M059J (cell line): ENCODE measurements at places on chromosomes 12 and 14.
A peak's percentile ranks its signal among the peaks of the same experiment; 100 is the strongest.

DNA sequence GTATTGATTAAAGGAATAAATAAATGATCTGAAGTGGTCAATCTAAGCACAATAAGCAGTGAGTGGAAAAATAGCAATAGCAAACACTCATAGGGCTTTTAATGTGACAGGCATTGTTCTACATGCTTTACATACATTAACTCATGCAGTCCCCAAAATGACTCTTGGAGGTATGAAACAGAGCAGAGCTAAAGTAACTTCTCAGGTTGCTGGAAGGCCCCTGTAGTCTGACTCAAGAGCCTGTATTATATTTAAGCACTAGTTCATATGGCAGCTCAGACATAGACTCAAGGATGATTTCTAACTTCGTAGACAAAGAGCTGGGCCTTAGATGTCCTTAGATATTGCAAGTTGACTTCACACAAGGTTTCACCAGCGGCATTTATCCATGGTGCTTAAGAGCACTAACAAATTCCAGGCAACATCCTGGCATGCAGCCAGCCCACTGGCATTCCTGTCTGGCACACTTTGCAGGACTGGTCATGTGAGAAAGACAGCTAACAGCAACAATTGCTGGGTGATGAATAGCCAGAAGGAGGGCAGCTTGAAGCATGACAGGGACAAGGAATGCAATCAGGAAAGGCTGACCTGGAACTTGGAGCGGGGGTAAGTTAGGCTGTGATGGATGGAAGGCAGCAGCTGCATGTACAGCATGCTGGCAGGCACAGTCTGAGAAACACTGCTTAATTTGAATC lies 22.9 kb upstream of the KTN1 start:
- peak; percentile 99 for DNase-seq

DNA sequence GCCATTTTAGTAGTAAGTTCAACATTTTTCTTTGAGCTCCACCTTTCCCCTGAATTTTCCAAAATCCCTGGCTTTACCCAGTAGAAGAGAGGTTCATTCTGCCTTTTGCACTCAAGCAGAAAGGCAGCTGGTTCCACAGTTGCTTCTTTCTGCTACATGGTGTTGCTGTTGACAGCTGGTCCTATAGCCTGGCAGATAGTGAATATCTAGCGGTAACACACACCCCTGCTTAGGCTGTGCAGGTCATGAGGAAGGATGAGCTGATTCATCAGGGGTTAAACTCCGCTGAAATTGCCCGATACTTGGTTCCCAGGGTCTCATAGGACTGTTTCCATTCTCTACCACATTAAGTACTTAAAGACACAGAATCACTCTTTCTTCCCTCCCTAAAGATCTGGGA lies 62.4 kb downstream of the PUS7L start:
- DNase-seq = no peak

DNA sequence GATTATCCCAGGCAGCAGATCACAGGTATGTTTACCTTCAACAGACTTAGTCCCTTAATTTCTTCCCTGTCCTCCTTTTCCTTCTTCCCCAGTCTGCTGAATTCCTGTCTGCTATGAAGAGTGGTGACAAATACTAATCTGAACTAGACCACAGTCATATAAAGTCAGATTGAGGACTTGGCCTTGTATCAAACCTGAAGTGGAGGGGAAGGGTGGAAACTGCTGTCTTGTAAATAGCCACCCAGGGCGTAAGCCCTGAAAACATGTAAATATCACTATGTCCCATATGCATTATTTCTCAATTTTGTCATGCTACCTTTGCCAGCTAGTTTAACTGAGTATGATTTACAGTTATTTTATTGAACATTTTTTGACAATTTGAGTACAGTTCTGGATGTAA lies 368.0 kb downstream of the CCDC91 start:
- no peak for DNase-seq

DNA sequence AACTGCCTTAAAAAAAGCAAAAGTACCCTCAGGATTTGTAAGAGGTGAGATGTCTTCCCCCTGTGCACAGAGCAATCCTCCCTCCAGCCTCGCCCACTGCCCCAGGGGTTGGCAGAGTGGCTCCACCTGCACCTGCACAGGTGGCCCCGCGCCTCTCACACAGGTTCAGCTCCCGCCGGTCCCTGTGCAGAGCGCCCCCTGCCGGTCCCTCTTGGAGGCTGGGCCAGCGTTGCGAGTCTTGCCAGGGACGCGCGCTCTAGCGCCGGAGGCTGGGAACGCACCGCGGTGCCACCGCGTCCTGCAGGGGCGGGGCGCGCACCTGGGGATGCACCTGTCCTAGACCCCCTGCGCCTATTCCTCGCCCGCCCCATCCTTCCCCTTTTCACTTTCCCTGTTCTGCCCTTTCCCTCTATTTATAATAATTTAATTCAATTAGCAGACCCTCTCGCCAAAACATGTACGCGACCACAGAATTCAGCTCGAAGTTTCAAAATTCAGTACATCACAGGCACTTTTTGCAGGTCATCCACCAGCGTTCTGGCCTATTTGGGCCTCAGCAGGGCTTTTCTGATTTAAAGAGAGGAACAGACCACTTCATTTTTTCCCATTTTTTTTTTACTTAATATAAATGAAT lies 618.6 kb downstream of the AACS start:
- DNase-seq = no peak

- peak; percentile 10 for DNase-seq
Observed at GRCh38 chr12:67137256-67137655, 131.9 kb upstream of the CAND1 start.

- peak; percentile 61 for DNase-seq
Observed at GRCh38 chr12:29750131-29750927, 33.4 kb downstream of the TMTC1 start.

GRCh38 chr12:109735825-109736551 lies 22.4 kb downstream of the FAM222A start:
- no peak for DNase-seq

DNA sequence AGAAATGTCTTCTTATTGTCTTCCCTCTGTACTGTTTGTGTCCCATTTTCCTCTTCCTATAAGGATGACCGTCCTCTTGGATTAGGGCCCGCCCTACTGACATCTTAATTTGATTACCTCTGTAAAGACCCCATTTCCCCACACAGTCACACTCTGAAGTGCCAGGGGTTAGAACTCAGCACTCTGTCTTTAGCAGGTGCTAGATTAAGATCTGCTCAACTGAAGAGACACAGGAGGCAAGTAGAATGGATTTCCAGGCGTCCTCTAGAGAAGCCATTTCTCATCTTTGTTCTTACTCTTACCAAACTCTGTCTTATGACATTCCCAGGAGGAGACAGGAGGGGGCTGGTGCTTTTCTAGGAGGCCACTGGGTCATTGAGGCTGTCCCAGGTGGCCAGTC lies 50.8 kb downstream of the VCPKMT start:
- no peak for DNase-seq

- DNase-seq = no peak
Observed at GRCh38 chr12:119705182-119705581, 37.2 kb downstream of the PRKAB1 start.

DNA sequence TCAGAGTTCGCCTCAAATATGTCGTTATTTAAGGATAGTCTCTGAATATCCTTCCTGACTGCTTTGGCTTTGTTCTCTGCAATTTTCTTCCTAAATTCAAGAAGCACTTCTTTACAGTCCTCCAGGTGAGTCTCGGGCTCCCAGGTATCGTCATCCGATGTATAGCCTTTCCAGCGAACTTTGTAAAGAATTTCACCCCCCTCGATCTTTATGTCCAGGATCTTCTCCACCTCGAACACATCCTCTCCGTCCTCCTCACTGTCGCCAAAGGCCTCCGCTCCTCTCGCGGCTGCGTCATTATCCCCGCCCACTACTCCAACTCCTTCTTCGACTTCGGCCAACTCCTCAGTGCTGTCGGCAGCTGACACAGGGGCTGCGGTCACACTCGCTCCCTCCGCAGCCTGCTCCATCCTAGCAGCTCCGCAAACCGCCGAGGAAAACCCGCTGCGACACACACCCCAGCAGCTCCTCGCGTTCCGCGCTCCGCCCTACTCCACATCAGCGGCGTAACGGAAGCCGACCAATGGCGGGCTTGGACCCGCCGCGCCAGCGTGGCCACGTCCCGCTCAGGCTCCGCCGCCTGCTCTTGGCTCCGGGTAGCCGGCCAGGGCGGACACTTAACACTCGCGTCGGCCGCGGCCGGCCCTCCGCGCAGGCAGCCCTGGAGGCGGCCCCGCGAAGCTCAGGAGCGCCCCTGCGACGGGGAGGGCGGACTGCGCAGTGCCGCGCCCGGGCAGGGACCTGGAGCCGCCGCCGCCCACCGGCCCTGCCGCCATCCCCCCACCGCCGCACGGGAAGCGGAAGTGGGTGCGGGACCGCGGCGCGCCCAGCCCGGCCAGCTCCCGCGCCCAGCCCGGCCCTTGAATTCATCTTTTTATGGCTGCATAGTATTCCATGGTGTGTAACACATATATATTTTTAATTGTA lies 4.1 kb downstream of the CD163L1 start:
- DNase-seq = no peak

GRCh38 chr14:30669594-30669993 lies 47.5 kb downstream of the SCFD1 start:
- DNase-seq = no peak

GRCh38 chr14:34254571-34254970 lies 207.5 kb downstream of the SPTSSA start:
- no peak for DNase-seq

GRCh38 chr14:73877790-73878189 lies 8.9 kb upstream of the ZNF410 start:
- DNase-seq = no peak

GRCh38 chr12:115158816-115159215 lies 474.8 kb upstream of the TBX3 start:
- DNase-seq = no peak

DNA sequence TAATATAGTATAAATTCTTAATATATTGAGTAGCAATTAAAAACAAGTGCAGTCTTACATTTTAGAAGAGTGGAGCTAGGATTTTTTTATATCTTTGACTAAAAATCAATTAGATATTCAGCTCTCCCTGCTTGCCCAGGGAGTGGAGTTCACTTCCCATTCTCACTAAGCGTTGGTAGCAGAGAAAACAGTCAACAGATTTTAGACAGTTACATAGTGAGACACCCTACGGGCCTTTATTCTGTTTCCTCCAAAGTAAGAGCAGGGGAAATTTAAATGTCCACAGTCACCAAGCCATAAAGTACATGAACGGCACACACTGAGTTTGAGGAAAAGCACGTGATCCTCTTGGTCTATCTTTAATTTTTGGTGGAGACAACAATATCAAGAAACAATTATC lies 131.6 kb upstream of the PLEKHG7 start:
- no peak for DNase-seq

- DNase-seq = no peak
Observed at GRCh38 chr12:109731231-109731731, 17.7 kb downstream of the FAM222A start.

GRCh38 chr12:96143392-96143791 lies 50.8 kb upstream of the ELK3 start:
- no peak for DNase-seq
